ENCODE measurements at places on chromosomes 4 and X. TPM values are rescaled to one million over a fixed set of nuclear protein-coding genes. Genes with fewer than 3 reads are reported as not detected.

GRCh38 chr4:628311-628741 is 3.0 kb downstream of the PDE6B start:
- no peak overlapping the region for H3K27ac ChIP-seq
- no peak for DNase-seq
- no peaks in the 10 kb centered on the region for H3K36me3 ChIP-seq
- H3K4me3 ChIP-seq: no peak overlapping the region
- H3K4me1 ChIP-seq: no peaks in the 10 kb centered on the region
- peaks cover 61% of the 10 kb centered on the region for H3K27me3 ChIP-seq

DNA sequence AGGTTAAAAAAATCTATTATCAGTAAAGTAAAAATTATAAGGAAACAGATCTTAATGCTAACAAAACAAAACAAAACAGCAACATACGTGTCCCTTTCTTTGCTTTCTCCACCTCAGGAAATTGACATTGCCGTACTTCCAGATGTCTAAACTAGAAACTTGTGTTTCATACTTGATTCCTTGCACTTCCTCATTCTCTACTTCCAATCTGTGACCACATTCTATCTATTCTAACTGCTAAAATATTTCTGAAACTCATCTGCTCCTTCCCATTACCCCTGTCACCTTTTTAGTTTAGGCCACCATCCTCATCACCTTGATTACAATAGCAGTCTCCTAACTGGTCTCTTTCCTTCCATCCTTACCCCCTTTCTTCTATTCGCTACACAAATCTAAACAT is 22.5 kb upstream of the RPA4 start:
- no peaks in the 10 kb centered on the region for H3K36me3 ChIP-seq
- H3K4me3 ChIP-seq: no peak overlapping the region
- H3K27ac ChIP-seq: no peak overlapping the region
- H3K4me1 ChIP-seq: no peaks in the 10 kb centered on the region
- no peak for DNase-seq

- H3K36me3 ChIP-seq: no peaks in the 10 kb centered on the region
- no peak for DNase-seq
- peaks cover 8% of the 10 kb centered on the region for H3K4me1 ChIP-seq
- no peak overlapping the region for H3K27ac ChIP-seq
Observed at GRCh38 chrX:73577361-73577760, 14.4 kb downstream of the CHIC1 start.

GRCh38 chrX:16826207-16826606 is 39.9 kb downstream of the TXLNG start:
- H3K4me3 ChIP-seq: no peak overlapping the region
- H3K27me3 ChIP-seq: no peaks in the 10 kb centered on the region
- H3K36me3 ChIP-seq: no peaks in the 10 kb centered on the region
- H3K4me1 ChIP-seq: no peaks in the 10 kb centered on the region
- no peak overlapping the region for H3K27ac ChIP-seq

The PPP4R3C gene
- total RNA-seq: not detected

DNA sequence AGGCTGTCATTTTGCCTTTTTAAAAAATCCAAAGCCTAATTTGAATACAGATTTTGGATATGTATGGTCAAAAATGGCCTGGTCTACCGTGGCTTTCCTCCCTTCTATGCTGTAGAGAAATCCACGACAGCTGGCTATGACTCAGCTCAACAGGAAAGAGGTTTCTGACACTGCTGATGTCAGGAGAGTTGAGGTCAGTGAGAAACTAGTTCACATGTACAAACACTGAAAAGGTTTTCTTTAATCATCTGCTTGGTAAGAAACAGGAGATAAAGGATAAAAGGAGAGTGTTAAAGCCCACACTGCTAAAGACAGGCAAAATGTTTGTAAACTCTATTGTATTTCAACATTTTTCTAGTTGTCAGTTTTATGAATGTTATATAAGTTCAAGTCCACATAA is 113.9 kb downstream of the NYX start:
- no peak overlapping the region for H3K27ac ChIP-seq
- no peaks in the 10 kb centered on the region for H3K36me3 ChIP-seq
- no peaks in the 10 kb centered on the region for H3K27me3 ChIP-seq
- H3K4me3 ChIP-seq: no peak overlapping the region
- H3K4me1 ChIP-seq: no peaks in the 10 kb centered on the region

DNA sequence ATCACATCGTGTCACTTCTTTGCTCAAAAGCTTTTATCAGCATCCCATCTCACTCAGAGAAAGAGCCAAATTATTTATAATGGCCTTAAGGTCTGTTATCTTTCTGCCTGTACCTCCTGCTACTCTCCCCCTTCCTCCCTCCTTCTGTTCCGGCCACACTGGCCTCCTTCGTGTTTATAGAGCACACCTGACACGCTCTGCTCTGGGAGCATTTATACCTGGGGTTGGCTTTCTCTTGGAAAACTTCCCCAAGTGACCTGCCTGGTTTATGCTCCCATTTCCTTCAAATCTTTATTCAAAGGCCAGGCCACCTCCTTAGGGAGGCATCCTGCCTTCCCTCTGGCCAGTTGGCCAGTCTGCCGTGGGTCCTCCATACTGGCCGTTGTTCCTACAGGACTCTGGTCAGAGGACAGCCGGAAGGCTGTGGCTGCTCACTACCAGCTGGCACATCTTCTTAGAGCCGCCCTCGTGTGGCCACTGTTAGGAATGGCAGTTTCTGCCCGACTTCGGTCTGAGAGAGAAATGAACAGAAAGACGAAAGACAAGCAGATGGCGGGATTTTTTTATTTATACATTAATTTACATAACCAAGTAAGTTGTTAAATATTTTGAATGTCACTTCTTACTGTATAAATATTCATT is 80.2 kb upstream of the CBLL2 start:
- H3K4me3 ChIP-seq: no peak overlapping the region
- DNase-seq: peak; percentile 2
- no peaks in the 10 kb centered on the region for H3K36me3 ChIP-seq
- H3K4me1 ChIP-seq: no peaks in the 10 kb centered on the region

GRCh38 chr4:128379860-128380259 is 92.2 kb upstream of the PGRMC2 start:
- H3K4me3 ChIP-seq: no peak overlapping the region
- H3K27ac ChIP-seq: peak overlapping the region; percentile 11
- H3K36me3 ChIP-seq: no peaks in the 10 kb centered on the region

DNA sequence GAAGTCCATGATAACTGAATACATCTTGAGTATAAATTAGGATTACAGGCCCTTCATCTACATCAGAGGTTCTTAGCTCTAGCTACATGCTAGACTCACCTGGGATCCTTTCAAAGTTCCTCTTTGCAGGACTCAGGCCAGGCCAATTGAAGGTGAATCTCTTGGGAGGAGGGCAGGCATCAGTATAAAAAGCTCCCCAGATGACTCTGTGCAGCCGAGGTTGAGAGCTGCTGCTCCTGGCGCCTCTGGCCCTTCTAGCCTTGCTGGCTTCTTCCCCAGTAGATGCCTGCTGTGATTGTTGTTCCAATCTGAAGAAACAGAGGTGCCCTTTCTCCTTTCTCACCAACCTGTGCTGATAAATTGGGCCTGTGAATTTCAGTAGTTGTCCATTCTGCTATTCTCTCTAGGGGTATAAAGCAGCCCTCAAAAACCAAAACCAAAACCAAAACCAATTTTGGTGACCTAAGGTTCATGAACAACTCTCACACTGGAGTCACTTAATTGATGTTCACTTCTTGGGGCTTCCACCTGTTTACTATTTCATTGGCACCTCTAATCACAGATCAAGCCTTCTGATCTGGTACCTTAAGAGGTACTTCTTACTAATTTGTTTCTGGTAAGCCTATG is 78.7 kb downstream of the SUPT20HL2 start:
- no peaks in the 10 kb centered on the region for H3K4me1 ChIP-seq
- H3K36me3 ChIP-seq: no peaks in the 10 kb centered on the region
- H3K4me3 ChIP-seq: no peak overlapping the region
- no peaks in the 10 kb centered on the region for H3K27me3 ChIP-seq
- DNase-seq: no peak

- H3K4me3 ChIP-seq: no peak overlapping the region
- no peak overlapping the region for H3K27ac ChIP-seq
- no peaks in the 10 kb centered on the region for H3K27me3 ChIP-seq
- no peak for DNase-seq
- H3K4me1 ChIP-seq: no peaks in the 10 kb centered on the region
- no peaks in the 10 kb centered on the region for H3K36me3 ChIP-seq
Observed at GRCh38 chr4:80903020-80903419, 127.5 kb upstream of the BMP3 start.

GRCh38 chr4:86011117-86011516 is 348.7 kb downstream of the MAPK10 start:
- H3K36me3 ChIP-seq: no peaks in the 10 kb centered on the region
- no peaks in the 10 kb centered on the region for H3K4me1 ChIP-seq
- no peak overlapping the region for H3K27ac ChIP-seq
- DNase-seq: no peak
- H3K27me3 ChIP-seq: no peaks in the 10 kb centered on the region

DNA sequence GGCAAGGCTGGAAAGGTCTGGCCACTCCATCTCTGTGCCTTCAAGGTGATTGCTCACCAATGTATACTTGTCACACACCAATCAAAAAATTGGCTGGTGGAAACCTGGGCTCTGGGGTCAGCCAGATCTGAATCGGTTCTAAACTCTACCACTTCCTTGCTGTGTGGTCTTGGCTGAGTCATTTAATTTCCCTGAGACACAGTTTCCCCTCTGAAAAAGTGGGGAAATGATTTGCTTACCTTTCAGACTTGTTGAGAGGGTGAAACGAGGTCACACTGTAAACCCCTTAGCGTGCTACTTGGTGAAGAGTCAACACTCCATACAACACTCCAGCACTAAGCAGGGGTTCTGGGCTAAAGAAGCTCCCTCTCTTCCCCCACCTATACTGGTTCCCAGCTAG is 252.3 kb upstream of the ZIC3 start:
- no peak for DNase-seq
- H3K36me3 ChIP-seq: no peaks in the 10 kb centered on the region
- no peak overlapping the region for H3K4me3 ChIP-seq
- no peak overlapping the region for H3K27ac ChIP-seq
- no peaks in the 10 kb centered on the region for H3K4me1 ChIP-seq

GRCh38 chr4:42350611-42351182 is 46.6 kb upstream of the SHISA3 start:
- no peaks in the 10 kb centered on the region for H3K36me3 ChIP-seq
- H3K4me3 ChIP-seq: no peak overlapping the region
- DNase-seq: no peak
- H3K4me1 ChIP-seq: no peaks in the 10 kb centered on the region
- no peak overlapping the region for H3K27ac ChIP-seq

The GYPE gene
- not detected for total RNA-seq

- H3K4me1 ChIP-seq: no peaks in the 10 kb centered on the region
- H3K27me3 ChIP-seq: no peaks in the 10 kb centered on the region
- no peak overlapping the region for H3K27ac ChIP-seq
- no peaks in the 10 kb centered on the region for H3K36me3 ChIP-seq
- no peak overlapping the region for H3K4me3 ChIP-seq
Observed at GRCh38 chr4:102734591-102735385, 26.0 kb downstream of the MANBA start.

Measured in esophagus squamous epithelium (tissue), 5 donors.